ENCODE measurements at places on chromosomes 5 and 9.

- DNase-seq, result no peak
Measured at GRCh38 chr5:149466457-149466972, 84.7 kb downstream of the CSNK1A1 start.

DNA sequence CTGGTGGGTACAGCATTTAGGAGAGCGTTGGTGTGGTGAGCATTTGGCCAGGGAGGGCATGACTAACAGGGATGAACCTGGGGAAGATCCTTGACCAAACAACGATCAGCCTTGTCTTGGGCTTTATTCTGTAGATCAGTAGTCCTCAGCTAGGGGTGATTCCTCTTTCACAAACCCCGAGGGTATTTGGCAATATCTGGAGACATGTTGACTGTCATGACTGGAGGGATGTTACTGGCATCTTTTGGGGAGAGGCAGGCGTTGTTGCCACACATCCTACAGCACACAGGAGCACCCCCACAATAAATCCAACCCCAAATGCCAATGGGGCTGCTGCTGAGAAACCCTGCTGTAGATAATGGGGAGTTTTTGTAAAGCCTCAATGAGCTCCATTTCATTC is 43.9 kb downstream of the OSTF1 start:
- no peak for DNase-seq

DNA sequence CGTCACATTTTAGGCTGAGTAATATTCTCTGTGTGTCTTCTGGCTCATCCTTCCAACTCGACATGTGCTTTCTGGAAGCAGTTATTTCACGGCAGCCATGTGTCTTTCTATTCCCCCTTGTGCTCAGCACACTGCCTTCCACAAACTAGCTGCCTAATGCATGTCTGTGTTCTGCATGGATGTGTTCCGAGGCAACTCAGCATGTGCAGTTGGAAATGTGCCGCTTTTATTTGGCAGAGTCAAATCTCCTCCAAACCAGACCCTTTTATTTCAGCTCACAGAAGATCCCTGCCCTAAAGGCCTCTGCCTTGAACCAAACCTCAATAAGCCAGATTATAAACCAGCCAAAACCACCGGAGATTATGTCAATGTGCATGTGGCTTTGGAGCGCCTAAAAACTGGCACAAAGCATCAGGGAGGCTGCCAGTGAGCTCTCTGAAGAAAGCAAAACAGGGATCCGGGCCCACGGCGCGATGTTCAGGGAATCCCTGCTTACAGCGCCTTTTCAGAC is 360.2 kb downstream of the DEPDC1B start:
- no peak for DNase-seq

DNA sequence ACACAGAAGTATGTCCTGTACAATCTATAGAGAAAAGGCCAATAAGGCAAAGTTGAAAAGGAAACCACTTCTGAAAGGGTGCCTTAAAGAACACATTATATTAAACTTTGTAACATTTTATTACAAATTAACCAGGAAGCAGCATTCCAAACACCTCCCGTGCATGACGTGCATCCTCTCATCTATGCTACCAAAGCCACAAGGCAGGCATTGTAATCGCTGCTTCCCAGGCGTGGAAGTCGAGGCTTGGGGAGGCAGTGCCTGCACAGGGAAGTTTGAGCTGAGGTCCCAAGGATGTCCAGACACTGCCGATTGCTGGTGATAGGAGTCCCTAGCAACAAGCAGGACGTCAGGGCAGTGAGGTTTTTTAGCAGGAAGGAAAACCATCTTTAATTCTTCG is 44.3 kb upstream of the BARHL1 start:
- DNase-seq, result no peak

GRCh38 chr9:106859957-106860720 is 2.8 kb upstream of the ZNF462 start:
- DNase-seq, result no peak

- no peak for DNase-seq
Measured at GRCh38 chr9:127221695-127222094, 42.9 kb upstream of the GARNL3 start.

DNA sequence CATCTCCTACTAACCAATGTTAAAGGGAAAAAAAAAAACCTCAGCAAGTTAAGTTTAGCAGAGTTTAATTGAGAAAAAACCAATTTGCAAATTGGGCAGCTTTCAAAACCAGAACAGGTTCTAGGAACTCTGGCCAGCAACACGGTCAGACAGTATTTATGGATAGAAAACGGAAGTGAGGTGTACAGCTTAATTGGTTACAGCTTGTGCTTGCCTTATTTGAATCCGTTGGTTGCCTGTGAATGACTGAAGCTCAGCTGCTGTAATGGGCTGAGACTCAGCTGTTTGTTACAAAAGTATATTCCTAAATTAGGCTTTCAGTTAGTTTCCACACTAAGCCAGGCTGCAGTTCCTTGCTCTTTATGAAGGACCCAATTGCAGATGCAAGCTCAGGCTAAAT is 217.0 kb downstream of the SREK1 start:
- DNase-seq, result no peak

GRCh38 chr9:124442379-124442778 is 7.9 kb upstream of the ADGRD2 start:
- no peak for DNase-seq

GRCh38 chr9:137439158-137439714 is 1.9 kb downstream of the ENTPD8 start:
- DNase-seq, result no peak

- DNase-seq, result no peak
Measured at GRCh38 chr9:80554856-80555255, 983.1 kb downstream of the TLE4 start.

- no peak for DNase-seq
Measured at GRCh38 chr9:129102791-129103594, 7.6 kb downstream of the CRAT start.

- DNase-seq, result no peak
Measured at GRCh38 chr9:75715360-75715759, 175.1 kb upstream of the PCSK5 start.

- no peak for DNase-seq
Measured at GRCh38 chr9:86971742-86972141, 24.4 kb upstream of the GAS1 start.

- no peak for DNase-seq
Measured at GRCh38 chr5:134406390-134406789, 5.3 kb downstream of the CDKN2AIPNL start.

- DNase-seq, result no peak
Measured at GRCh38 chr9:72581694-72582093, 60.3 kb downstream of the TMC1 start.

GRCh38 chr9:29753638-29754037 is 2180.4 kb upstream of the C9orf72 start:
- DNase-seq, result no peak

GRCh38 chr5:78912085-78912771 is 72.9 kb downstream of the ARSB start:
- no peak for DNase-seq

GRCh38 chr5:151480384-151481293 is 33.2 kb downstream of the SLC36A1 start:
- no peak for DNase-seq

- DNase-seq, result no peak
Measured at GRCh38 chr9:94664801-94665200, 25.5 kb upstream of the FBP1 start.

DNA sequence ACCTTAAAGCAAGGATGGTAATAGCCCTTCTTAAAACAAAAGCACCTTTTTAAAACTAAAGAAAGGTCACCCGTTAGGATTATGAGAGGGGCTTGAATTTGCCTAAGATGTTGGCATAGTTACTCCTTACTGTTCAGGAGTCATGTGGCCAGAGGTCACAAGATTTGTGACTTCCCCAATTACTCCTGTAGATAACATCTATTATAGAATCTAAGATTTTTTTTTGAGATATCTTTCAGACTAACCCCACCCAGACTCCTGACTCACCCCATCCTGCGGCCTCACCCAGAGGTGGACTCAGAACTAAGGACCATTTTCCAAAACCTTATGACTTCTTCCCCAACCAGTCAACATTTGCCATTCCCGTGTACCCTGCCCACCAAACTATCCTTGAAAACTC is 2.4 kb downstream of the CD180 start:
- no peak for DNase-seq

GRCh38 chr9:104503963-104504362 is at the start of gene OR13F1:
OR13F1 (plus strand) TSS chr9:104504263; CDS start chr9:104504263, 0 bp downstream.
- DNase-seq, result no peak

GRCh38 chr9:82539856-82540579 is 522.9 kb downstream of the RASEF start:
- no peak for DNase-seq

GRCh38 chr5:100904259-100904861 is 1.3 kb upstream of the ST8SIA4 start:
- DNase-seq, result no peak

GRCh38 chr5:980966-981365 is 27.6 kb upstream of the NKD2 start:
- DNase-seq, result no peak

- DNase-seq, result no peak
Measured at GRCh38 chr5:1034421-1034905, 25.9 kb downstream of the NKD2 start.

GRCh38 chr9:114898741-114899140 is 31.6 kb downstream of the TNFSF8 start:
- peak; percentile 60 for DNase-seq

DNA sequence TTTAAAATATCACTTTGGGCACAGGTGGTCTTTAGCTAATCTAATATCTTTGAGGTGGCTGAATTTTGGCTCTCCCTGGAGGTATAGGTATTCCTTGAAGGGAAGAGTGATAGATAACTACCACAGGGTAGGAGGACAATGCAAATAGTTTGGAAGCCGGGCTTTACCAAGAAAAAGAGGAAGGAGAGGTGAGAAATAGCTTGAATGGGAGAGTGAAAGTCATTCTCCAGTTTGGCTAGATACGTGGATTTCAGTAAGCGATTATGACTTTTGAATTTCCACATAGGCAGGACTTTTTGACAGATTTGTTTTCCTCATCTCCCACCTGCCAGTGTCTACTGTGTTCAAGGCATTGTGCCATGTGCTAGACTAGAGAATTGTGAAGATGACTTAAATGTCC is 45.5 kb downstream of the RASA1 start:
- no peak for DNase-seq

- no peak for DNase-seq
Measured at GRCh38 chr9:118558026-118558425, 811.2 kb downstream of the BRINP1 start.

DNA sequence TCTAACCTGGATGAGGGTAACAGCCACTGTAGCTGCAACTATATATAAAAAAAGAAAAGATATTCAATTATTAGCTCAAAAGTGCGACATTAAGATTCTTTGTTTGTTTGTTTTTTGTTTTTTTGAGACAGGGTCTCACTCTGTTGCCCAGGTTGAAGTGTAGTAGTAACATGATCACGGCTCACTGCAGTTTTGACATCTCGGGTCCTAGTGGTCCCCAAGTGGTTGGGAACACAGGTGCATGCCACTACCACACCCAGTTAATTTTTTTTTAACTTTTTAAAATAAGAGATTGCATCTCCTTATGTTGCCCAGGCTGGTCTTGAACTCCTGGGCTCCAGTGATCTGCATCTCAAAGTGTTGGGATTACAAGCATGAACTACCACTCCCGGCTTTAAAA is 61.8 kb downstream of the MEF2C start:
- no peak for DNase-seq
